T-cell (primary cell): ENCODE measurements at places on chromosomes 4 and X. TPM values are rescaled to one million over a fixed set of nuclear protein-coding genes. Genes with fewer than 3 reads are reported as not detected.

LUZP4 gene
- total RNA-seq, result not detected

SSX3 gene
- not detected for total RNA-seq

RADX gene
- 6.9 TPM for total RNA-seq

SMIM10L2A gene
- 1.9 TPM for total RNA-seq

SLC16A2 gene
- total RNA-seq, result 0.41 TPM

ADRA2C gene
- total RNA-seq, result not detected

TLR1 gene
- 26.0 TPM for total RNA-seq

CACNA1F gene
- total RNA-seq, result 1.9 TPM

FAM114A1 gene
- total RNA-seq, result 0.38 TPM

DRP2 gene
- 0.26 TPM for total RNA-seq

CAPN6 gene
- total RNA-seq, result not detected

DMRTC1 gene
- total RNA-seq, result 0.55 TPM

AMBN gene
- total RNA-seq, result not detected

DCLK2 gene
- total RNA-seq, result 0.15 TPM

TRO gene
- 0.68 TPM for total RNA-seq

CCNQ gene
- 14.0 TPM for total RNA-seq

MXRA5 gene
- 0.03 TPM for total RNA-seq

CTAG1B gene
- total RNA-seq, result not detected

USP17L19 gene
- total RNA-seq, result not detected

ODAPH gene
- not detected for total RNA-seq

CSN1S1 gene
- total RNA-seq, result not detected

SLC9B1 gene
- total RNA-seq, result 3.1 TPM

DUX4 gene
- not detected for total RNA-seq

HEPH gene
- total RNA-seq, result not detected

PITX2 gene
- total RNA-seq, result not detected

CXCL11 gene
- not detected for total RNA-seq

SLC25A4 gene
- 5.6 TPM for total RNA-seq

GIMD1 gene
- not detected for total RNA-seq

MPP1 gene
- total RNA-seq, result 14.1 TPM

S100G gene
- not detected for total RNA-seq

MAPK10 gene
- total RNA-seq, result 0.07 TPM

CITED1 gene
- not detected for total RNA-seq

HDX gene
- total RNA-seq, result 0.69 TPM

GAGE12J gene
- not detected for total RNA-seq

NPY2R gene
- total RNA-seq, result not detected

ZCCHC18 gene
- total RNA-seq, result 2.7 TPM

VCX2 gene
- total RNA-seq, result not detected

CCNB3 gene
- total RNA-seq, result 0.47 TPM

ZBTB49 gene
- total RNA-seq, result 17.1 TPM
